Stimulated activated memory B cell treated with anti-CD40 and anti-IgM and Interleukin-4, amounts not matched to agents 10 μg/mL and 1 μg/mL and 100 μg/mL, for 72 hours (primary cell): ENCODE measurements at places on chromosomes 2 and 18.

DNA sequence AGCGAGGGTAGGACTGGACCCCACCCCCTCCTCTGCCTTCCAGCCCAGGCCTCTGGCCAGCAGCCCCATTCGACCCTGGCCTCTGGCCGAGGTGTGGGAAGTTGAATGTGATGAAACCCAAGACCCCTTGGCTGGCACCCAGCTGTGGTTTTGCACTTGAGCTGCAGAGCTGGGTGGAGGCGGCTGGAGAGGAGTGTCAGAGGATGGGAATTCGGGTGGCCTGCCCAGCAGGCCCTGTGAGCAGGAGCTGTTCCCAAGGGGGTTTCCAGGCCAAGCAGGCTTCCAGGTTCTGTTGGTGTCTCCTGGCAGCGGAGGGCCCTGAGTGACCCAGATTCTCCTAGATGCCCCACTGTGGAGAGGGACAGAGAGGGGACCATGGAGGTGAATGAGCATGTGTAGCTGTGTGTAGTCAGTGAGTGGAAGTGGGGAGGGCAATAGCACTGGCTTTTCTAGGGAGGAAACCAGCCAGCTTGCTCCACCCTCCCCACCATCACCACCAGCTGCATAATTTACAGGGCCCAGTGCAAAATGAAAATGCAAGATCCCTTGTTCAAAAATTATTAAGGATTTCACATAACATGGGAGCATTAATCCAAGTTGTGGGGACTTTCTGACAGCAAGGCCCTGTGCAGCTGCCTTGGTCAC, 172.2 kb upstream of the HAAO start:
- ATAC-seq: no peak

GRCh38 chr2:241777686-241778627, 1.3 kb downstream of the GAL3ST2 start:
- no peak for ATAC-seq

DNA sequence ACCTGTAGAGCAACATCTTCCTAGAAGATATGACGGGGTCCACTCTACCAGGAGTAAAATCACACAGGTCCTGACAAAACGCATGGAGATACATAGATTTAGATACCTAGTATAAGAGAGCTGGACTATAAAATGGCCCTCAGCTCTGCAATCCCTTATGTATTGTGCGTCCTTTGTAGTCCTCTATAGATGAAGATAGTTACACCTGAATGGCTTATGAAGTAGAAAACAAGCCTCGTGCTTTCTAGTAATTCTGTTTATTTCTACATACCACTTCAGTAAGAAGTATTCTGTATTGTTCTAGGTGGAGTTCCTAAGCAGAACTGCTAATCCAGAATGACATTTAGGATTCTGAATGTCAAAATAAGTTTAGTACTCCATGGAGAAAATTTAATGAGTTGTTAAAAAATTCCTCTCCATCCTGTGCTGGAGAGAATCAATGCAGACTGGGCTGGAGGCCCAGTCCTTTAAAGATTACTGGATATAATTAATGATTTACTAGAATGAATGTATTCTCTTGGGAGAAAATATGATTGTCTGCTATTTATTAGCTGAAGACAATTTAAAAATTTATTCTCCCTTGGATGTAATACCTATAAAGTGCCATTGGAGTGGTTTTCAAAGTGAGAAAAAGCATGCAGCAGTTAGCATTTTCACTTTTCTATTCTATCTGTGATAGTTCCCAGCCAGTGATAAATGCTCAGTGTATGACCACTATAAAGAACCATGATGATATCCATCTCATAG, 147.3 kb upstream of the UNC80 start:
- no peak for ATAC-seq

DNA sequence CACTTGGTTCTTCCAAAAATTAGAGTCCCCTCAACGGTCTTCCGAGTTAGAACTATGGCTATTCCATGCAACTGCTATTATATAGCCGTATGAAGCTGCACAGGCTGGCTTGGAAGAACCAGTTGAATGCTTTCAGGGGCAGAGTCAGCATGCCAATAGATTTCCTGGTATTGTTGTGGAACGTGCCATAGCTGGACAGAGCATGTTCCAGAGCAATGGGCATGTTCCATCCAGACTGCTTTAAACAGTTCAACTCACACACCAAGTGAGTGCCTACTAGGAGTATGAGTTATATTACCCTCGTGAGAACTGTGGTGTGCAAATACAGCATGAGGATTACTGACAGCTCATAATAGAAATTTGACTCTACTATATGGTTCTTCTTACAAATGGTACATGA, 682.0 kb downstream of the SATB2 start:
- ATAC-seq: no peak

GRCh38 chr2:214560176-214560575, 149.3 kb downstream of the VWC2L start:
- ATAC-seq: no peak

DNA sequence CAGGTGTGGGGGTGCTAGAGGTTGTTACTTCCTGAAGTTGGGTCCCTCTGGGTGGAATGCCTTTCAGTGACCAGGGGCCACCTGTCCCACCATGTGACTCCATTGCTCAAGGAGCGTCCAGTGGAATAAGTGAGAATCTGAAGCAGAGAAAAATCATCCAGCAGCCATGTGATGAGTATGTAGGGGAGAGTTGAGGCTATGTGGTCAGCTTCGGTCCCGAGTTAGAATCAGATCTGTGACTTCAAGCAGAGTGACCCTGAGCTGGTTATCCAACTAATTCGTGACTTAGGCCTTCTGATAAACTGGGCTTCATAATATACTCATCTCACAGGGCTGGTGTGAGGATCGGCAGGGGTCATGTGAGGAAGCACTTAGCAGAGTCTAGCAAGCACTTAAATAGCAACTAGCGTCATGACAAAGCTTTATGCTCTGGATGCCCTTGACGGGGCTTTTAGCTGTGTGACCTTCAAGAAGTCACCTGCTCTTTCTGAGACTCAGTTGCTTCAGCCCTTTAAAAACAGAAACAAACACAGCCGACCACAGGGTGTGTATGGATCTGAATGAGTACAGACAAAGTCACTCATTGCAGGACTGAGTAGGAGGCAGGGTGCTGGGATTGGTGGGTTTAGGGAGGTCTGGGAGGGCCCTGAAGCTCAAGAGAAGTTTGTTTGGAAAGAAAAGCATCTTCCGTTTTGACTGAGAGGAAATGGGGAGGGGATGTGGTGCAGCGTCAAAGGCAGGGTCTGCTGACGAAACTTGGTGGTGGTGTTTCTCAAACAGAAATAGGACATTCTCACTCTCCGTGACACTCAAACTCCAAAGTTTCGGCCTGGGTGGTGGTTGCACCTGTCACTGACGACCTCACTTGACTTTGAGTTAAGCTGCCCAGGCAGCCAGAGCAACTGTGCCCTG, 264.0 kb upstream of the CXCR4 start:
- ATAC-seq: peak; percentile 94

GRCh38 chr2:227783404-227784138, 30.1 kb upstream of the CCL20 start:
- peak; percentile 87 for ATAC-seq

DNA sequence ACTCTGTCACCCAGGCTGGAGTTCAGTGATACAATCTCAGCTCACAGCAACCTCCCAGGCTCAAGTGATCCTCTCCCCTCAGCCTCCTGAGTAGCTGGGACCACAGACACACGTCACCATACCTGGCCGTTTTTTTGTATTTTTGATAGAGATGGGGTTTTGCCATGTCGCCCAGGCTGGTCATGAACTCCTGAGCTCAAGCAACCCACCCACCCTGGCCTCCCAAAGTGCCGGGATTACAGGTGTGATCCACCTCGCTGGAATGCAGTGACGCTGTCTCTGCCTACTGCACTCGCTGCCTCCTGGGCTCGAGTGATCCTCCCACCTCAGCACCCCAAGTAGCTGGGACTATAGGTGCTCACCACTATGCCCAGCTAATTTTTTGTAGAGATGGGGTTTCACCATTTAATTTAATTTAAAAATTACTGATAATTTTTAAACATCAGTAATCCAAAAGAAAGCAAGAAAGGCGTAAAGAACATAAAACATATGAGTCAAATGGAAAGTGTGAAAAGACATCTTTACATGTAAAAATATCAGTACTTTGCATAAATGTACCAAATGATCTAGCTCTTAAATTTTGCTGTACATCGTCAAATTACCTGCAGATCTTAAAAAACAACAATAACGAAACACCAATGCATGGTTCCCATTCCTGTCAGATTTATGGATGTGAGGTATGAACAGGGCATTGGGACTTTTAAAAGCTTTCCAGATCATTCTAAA, 2.8 kb upstream of the ZNF236 start:
- no peak for ATAC-seq

DNA sequence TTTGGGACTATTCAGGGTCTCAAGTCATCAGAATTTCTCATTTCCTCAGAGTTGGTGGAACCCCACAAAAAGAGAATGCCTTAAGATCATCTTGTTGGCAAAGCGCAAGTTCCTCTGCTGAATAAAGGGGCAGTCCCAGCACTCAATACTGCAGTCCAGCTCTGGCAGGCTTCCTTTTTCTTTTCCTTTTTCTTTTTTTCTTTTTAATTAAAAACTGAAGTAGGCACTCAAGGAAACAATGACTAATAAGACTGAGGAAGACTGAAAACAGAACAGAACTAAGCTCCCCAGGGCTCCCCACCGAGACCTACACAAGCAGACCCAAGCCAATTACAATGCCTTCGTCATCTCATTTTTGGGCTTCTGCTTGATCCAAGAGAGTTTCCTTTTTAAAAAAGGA, 82.0 kb downstream of the STK39 start:
- peak; percentile 78 for ATAC-seq

DNA sequence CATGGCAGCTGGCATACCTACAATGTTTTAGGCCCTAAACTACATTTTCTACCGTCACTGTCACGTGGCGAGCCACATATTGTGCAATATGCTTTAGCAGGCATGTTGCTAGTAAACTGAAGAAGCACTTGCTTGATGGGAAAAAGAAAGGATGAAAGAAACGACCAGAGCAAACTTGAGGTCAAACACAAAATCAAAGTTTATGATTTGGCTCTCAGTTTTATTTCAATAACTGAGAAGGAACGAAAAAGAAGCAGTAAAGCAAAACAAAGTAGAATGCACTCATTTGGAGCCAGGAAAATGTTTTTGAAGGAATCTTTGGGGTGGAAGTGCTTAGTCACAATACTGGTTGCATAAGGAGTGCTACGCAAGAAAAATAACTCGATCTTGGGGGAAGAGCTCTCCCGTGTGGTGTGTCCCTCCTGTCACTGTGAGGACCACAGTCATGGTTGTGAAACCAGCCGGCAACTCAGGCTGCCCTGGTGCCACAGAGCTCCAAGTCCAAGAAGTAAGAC, 349.8 kb downstream of the RBM43 start:
- ATAC-seq: no peak

- ATAC-seq: no peak
Measured at GRCh38 chr2:171564463-171564862, 42.2 kb downstream of the CYBRD1 start.

DNA sequence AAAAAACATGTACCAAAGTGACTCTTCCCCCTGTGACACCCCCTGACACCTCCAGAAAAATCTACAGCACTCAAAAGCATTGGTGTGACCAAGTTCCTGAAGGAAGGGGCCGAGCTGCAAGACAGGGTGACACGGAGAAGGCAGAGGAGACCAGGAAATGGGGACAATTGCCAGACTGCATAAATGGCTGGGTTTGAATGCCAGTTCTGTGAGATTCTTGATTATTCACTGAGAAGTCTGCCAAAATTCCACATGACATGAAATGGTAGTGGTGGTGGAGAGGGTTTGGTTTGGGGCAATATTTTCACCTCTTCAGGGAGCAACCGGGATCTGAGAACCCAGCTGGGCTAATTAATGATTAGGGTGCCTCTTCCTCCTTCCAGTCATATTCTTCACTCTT, 178.5 kb downstream of the ARL4C start:
- ATAC-seq: no peak

GRCh38 chr2:81672923-81673322, 1368.4 kb upstream of the LRRTM1 start:
- no peak for ATAC-seq

GRCh38 chr2:137154946-137155345, 389.6 kb downstream of the THSD7B start:
- no peak for ATAC-seq

- no peak for ATAC-seq
Measured at GRCh38 chr2:24969784-24970183, 2.0 kb downstream of the DNAJC27 start.

- no peak for ATAC-seq
Measured at GRCh38 chr2:26326514-26326913, 19.4 kb upstream of the SELENOI start.

GRCh38 chr2:96407041-96407918, 71.7 kb downstream of the NCAPH start:
- peak; percentile 74 for ATAC-seq

DNA sequence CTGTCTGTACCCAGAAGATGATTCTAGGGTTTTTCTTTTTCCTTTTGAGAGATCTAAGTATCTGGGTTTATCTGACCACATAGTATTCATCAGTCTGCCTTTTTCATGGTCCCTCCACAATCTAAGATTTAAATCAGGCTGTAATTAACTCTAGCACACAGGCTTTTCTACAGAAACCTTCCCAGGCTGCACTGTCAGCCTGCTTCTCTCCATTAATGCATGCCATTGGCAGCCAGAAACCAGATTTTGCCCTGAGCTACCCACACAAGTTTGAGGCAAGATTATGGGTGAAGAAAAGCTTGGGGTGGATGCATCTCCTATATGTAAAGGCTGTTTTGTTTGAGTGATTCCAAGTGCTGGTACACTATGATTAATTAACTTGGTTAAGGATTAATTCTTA, 45.7 kb upstream of the EML4 start:
- ATAC-seq: no peak

DNA sequence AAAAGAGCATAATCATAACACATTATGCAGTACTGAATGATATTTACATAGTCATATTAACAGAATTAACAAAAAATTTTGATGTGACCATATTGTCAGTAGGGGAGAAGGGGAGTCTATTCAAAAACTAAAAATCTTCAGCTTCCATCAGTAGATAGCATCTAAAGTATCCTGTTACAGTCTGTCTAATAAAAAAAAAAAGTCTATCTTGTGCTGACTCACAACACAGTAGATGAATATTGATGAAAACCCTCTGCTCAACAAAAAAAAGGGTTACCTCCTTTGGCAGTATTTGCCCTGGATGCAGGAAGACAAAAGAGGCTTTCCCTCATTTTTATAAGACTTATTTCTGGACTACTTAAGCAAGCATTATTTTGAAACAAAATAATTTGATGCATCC, 27.3 kb downstream of the GRB14 start:
- ATAC-seq: no peak

GRCh38 chr2:127516041-127516762, 10.1 kb downstream of the IWS1 start:
- no peak for ATAC-seq

- ATAC-seq: peak; percentile 8
Measured at GRCh38 chr2:22970284-22970975, 414.5 kb upstream of the KLHL29 start.

- ATAC-seq: no peak
Measured at GRCh38 chr18:74526488-74526887, 7.8 kb upstream of the CNDP1 start.

DNA sequence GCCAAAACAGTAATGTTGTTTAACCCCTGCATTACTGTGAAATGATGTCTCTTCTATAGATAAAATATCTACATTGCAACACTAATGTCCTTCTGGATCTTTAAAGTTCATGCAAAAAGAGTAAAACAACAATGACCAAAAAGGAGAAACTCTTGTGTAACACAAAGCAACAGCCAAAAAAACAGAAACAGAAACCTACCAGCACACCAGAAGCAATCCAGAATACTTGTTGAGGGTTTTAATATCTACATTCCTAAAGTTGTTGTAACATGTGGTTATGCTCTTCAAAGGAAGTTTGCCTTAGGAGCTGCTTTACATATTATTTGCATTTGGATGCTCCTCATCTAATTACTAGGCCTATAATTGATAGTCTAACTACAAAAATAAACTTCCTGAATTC, 157.2 kb downstream of the BABAM2 start:
- ATAC-seq: no peak
